ENCODE measurements at places on chromosomes 5 and 9.

GRCh38 chr5:74685979-74686631, 1.1 kb downstream of the HEXB start:
- DNase-seq: peak; percentile 24

DNA sequence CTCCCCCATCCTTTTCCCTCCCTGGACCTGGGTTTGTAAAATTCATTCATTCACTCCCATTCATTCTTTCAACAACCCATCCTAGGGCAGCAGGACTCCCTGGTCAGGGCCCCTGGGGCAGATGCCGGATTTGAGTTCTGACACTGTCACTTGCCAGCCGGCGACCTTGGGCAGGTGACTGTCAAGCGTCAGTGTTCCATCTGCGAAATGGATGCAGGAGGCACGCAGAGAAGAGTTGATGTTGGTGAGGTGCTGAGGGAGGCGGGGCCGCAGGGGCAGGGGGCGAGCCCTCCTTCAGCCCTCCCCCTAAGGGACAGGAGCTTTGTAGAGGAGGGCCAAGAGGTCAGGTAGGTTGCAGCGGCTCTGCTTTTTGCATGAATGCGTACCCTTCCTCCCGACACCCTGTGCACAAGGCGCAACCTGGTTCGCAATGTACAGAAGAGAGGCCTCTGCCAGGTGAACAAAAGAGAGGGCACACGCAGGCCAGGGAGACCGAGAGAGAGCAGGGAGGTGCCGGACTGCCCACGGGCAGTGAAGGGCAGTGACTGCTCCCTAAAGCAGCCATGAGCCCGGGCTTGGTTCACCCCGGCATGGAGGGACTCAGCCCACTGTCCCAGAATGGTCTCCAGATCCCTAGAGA, 128.1 kb downstream of the BARX1 start:
- no peak for DNase-seq

DNA sequence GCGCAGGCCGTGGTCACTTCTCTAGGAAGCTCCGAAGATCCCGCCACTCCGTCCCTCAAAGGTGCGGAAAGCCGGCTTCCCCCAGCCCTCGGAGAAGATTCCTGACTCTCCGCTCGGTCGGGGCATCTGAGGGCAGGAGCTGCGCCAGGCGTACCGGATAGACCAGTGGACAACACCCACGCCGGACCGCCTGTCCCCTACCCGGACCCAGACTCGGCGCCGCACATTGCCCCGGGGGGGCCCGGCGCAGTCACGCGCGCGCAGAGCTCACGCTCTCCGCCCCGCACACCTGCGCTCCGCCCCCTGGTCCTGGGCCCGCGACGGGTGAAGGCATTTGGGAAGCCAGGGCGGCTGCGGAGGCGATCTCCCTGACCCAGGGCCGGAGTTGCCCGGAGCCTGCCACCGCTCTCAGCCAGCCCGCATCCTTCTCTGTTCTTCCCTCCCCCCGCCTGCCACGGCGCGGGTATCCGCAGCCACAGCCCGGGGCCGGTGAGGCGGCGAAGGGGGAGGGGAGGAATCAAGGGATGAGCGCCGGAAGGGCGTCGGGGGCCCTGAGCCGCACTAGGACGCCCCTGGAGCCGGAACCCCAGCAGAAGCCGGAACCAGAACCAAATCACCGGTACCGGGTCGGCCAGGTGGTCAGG, 448 bp downstream of the RELL2 start:
- DNase-seq: peak; percentile 59

- DNase-seq: no peak
These were observed 70.3 kb upstream of the EQTN start for GRCh38 chr9:27367175-27367798.

DNA sequence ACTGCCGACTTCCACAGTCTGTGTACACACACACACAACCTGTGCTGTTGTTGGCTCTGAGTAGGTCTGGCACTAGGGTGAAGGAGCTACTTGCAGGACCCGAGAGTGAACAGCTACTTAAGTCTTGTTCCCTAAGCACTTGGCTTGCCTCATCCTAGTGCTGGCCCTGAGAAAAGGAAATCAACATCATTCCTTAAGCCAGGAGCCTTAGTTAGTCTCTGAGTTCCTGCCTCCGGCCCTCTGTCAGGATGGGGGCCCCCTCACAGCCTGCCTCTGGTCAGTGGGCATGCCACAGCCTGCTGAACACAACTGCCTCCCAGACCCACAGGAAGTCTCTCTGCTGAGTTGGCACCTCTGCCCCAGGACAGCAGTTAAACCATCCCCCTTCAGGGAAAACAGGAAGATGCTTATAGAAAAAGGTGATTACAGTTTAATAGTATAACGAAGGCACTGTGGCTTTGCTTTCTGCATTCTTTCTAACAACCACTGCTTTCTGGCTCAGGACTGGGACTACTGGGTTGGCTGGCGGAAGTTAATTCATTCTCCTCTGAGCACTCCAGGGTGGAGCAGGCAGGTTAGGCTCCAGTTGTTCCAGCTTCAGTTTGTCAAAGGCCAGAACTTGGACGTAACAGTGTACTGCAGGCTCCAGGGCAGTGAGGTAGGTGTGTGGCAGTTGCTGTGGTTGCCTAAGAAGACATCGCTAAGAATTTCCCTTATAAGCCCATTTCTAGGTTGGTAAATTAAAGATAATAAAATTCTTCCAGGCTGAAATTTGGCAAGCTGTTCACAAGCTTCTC, 2.8 kb downstream of the MAMDC2 start:
- no peak for DNase-seq

GRCh38 chr5:92780057-92780456, 801.0 kb downstream of the NR2F1-AS1 start:
- DNase-seq: no peak

GRCh38 chr5:6611334-6612256, 21.2 kb downstream of the NSUN2 start:
- DNase-seq: no peak

Measured in CD4-positive, alpha-beta T cell treated with Interleukin-17A for 1 hour (primary cell).